Fibroblast of skin of left biceps (primary cell): ENCODE measurements at places on chromosomes 7 and 10.
A peak's percentile ranks its signal among the peaks of the same experiment; 100 is the strongest.

- DNase-seq, result no peak
These were observed 388 bp downstream of the ECD start for GRCh38 chr10:73167458-73167782.

DNA sequence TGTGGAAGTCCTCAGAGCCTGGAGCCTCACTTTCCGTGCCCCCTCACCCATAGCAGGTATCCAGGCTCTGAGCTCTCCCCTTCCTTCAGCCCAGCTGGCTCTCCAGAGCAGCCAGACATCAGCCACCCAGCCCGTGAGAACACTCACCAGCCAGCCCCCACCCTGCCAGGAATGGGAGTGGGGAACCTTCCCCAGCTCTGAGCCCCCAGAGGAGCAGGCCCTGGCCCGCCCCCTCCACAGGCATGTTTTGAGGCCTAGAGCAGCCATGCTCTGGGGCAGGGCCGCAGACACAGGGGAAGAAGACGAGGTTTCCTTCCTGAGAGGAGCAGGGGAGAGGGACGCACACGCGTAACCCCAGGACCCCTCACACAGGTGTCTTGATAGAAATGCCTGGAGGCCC lies 70.0 kb upstream of the COL13A1 start:
- no peak for DNase-seq

- no peak for DNase-seq
These were observed 15.5 kb upstream of the DNAJB12 start for GRCh38 chr10:72370201-72370722.

DNA sequence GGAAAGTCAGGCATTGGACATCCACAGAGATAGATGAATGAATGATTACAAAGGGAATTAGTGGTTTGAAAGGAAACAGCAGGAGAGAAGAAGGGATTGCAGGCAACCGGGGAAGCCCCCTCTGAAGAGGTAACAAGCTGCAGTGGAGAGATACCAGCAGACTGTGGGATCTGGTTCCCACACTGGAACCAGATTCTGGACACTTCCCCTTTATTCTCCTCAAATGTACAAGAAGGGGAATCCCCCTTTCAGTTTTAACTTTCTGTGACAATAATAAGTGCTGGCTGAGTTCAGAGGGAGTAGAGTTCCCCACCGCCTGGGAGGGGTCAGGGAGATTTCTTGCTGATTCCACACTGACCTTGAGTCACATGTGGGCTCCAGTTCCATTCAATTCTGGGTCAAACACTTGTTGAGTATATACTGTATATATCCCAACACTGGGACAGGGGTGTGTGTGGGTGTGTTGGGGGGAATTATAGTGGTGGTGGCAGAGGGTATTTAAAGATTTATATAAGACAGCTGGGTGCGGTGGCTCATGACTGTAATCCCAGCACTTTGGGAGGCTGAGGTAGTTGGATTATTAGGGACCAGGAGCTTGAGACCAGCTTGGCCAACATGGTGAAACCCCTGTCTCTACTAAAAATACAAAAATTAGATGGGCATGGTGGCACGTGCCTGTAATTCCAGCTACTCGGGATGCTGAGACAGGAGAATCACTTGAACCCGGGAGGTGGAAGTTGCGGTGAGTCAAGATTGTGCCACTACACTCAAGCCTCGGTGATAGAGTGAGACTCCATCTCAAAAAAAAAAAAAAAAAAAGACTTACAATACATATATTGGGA lies 16.5 kb upstream of the DDIT4 start:
- no peak for DNase-seq

- no peak for DNase-seq
These were observed 17.2 kb upstream of the PSAP start for GRCh38 chr10:71868192-71868697.

GRCh38 chr7:52088008-52088901 lies 771.6 kb upstream of the COBL start:
- no peak for DNase-seq

DNA sequence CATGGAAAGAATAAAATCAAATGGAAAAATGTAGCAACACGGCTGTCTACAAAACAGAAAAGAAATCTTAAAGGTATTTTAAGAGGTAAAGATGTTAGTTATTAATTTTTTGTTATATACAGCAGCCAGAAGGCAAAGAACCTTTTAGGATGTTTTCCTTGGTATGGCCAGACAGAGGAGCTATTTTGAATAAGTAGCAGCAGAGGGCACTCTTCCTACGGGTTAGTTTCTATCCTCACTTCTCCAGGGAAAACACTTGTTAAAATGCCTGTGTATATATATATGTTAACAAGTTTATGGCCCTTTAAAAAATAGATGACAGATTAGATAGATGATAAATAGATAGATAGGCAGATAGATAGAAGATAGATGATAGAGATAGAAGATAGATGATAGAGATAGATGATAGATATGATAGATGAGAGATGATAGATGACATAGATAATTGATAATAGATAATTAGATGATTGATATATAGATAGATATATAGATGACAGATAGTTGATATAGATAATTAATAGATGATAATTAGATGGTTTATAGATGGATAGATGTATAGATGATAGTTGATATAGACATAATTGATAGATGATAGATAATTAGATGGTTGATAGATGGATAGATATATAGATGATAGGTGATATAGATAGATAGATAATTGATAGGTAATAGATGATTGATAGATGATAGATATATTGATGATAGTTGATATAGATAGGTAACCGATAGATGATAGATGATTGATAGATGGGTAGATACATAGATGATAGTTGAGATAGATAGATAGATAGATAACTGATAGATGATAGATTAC lies 57.8 kb upstream of the WIPF3 start:
- DNase-seq, result no peak

DNA sequence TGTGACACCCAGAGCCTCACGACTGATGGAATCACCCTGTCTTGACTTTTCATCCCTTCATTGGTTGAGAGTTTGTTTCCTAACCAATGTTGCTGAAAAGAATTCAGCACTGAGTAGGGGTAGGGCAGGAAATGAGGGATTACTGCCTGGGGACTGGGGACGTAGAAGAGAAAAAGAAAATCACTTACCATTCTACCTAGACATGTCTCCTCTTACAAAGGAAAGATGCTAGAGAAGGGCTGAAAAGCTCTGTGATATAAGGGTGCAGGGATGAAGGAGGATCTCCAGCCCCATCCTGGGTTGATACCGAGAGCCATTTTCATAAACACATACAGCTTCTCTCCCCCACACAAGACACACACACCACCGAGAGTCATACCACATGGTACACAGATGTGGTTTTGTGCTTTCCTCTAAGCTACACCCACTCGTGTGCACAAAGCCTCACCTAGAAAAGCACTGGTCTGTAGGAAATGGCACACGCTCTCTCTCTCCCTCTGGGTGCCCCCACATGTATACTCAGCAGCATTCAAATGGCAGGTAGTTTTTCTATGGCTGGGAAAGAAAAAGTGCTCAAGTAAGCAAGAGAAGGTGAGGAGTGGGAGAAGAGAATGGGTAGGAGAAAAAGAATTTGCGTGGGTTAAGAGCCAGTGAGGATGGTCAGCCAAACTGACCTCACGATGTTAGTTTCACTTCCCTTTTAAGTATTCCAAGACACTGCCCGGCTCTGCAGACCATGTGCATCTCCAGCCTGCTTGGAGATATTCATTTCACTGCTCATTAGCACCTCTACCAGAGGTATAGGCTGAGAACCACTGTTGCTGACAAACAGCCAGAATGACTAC lies 85.8 kb downstream of the CALD1 start:
- DNase-seq, result no peak

- no peak for DNase-seq
These were observed 28.6 kb upstream of the DLG5 start for GRCh38 chr10:77955136-77955535.

DNA sequence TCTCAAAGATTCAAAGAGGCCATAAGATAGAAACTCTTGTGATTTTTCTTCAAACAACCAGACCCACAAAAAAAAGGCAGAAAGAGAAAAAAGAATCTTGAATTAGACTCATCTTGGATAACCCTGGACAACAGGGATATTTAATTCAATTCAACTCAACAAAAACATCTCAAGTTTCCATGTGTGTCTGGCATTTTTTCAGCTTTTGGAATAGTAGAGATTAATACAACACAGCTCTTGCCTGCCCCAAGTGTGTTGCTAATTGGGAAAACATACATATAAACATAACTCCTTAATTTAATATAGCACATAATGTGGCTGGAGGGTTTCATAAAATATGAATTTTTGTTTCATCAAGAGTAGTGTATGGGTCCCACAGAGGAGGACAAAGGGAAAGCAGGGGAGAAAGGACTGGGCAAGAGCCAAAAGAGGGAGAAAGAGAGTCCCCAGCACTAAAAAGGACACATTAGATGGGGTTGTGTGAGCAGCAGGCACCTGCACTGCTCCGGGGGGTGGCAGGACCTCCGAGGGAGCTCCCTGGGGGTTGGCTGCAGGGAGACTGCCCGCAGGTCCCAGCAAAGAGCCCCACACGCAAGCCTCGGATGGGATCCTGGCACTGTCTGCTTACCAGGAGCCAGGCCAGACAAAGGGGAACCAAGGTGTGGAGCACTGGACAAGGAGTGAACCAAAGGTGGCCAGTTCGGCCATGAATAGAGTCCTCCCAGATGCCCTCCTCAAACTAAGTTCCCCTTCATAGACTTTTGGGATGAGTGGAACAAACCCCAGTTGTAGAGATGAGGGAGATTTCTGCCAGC lies 65.6 kb upstream of the TMEM72 start:
- DNase-seq, result no peak

DNA sequence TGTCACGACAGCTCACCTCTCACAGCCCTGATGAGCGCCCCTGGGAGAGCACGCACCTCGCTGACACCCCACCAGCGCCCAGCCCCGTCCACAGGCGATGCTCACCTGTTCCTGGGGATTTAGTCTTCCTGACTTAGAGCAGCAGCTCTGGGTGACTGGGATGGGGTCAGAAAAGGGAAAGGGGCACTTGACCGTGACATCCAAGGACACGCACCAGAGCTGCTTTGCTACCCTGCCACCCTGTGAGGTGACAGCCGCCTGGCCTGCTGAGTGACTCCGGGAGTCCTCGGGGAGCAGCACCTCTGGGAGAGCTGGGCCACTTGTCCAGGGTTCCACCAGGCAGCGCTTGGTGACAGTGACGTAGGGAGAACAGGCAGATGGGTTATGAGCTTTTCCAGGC lies 148.2 kb downstream of the PRKAG2 start:
- no peak for DNase-seq

DNA sequence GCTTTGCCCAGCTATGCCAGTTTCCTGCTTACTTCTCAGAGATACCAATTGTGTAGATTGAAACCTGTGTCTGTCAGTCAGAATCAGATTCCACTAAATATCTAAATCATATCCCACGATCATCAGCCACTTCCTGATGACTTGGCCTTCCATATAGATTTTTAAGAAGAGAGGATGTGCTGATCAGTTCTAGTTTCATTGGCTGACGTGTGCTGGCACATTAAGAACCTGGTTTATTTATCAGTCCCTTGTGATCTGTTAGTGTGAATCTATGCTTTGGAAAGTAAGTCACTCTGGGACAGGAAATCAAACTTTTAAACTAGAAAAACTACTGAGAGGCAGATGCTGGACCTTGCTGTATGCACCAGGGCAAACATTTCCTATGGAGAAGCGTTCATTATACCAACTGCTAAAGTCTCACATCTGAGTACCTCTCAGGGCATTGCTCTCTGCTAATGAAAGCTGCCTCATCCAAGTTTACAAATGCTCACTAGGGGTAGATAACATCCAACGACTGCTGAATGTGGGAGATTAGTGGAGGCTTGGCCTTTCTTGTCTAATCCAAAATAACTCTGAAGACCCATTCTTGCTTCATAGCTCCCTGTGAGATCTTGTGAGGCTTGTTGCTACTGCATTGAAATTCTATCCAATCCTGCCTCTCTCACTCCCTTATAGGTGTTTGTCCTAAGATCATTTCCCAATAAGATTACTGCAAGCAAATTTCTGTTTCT lies 109.1 kb downstream of the ARL4A start:
- DNase-seq, result no peak

DNA sequence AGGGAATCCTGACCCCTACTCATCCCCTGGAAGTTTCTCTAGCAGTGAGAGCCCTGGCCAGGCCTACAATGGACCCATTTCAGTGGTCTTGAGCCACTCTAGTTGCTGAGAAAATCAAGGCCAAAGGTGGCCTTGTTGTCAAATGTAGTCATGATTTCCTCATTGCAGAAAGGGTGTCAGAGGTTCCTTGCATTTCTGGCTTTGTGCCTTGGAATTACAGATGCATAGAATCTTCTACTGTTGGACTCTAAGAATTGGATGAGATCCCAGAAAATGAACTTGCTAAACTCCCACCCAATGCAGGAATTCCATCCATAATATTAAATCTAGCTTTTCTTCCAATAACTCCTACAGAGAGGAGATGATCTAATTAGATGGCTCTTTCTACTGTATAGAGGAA lies 12.2 kb downstream of the CPA2 start:
- peak; percentile 95 for DNase-seq

- no peak for DNase-seq
These were observed 21.7 kb downstream of the ADD3 start for GRCh38 chr10:110029450-110029849.

- DNase-seq, result no peak
These were observed 76.0 kb downstream of the ATXN7L1 start for GRCh38 chr7:105800442-105800841.

- no peak for DNase-seq
These were observed 42.4 kb downstream of the GATA3 start for GRCh38 chr10:8096931-8097330.

- DNase-seq, result no peak
These were observed 61.8 kb upstream of the TRIL start for GRCh38 chr7:29019896-29020295.

DNA sequence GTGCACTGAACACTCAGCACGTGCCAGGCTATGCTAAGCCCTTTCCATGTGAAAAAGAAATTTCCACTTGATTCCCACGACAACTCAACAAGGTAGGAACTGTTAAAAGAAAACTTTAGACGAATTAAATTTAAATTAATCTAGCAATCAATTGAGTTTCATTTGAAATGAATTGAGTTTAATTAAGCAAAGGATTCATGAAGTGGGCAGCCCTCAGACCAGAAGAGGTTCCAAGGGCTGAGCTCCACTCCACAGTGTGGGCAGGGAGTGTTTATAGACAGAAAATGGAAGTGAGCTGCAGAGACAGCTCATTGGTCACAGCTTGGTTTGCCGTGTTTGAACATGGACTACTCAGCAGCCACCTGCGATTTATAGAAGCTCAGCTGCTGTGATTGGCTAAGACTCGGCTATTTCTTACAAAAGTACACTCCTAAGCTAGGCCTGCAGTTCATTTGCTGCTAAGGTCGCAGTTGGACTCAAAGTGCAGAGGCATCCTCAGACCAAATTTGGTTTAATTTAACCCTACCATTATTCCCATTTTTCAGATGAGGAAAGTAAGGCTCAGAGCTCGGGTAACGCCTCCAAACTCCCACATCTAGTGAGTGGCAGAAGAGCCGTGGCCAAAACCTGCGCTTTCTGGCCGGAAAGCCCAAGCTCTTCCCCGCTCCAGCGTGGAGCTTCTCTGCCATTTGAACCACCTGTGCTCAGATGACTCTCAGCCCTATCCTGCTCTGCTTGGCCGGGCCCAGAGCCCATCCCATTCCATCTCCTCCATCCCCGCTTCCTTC lies 24.9 kb downstream of the CALML3 start:
- DNase-seq, result no peak
